ENCODE measurements at places on chromosomes 3 and 15. TPM values are rescaled to one million over a fixed set of nuclear protein-coding genes. Genes with fewer than 3 reads are reported as not detected.

DNA sequence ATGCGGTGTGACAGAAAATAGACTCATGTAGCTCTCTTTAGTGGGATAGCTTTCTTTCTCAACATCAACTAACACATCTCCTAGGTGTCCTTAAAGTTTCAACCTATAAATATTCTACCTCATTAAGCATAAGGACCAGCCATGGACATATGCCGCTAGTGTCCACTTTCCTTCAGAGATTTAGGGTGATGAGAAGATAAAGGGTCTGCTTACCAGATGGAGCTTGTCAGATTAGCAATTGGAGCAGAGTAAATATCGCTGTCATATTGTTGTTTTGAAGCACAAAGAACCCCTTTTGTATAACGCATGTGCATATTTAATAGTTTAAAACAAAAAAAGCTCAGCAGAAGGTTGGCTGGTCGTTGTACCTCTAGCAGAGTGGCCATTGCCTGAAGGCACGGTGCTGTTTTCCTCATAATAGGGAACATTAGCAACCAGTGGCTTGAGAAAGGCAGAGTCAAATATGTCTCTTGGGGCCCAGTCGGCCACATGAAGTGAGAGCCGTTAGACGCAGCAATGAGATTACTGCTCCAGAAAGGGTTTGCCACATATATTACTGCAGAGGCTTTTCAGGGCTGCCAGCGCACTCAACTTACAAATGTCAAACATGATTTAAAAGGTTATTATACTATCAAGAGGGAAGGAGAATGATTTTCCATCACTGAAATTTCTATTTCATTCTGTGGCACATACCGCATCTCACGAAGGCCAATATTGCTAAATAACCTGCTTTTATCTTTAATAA lies 264.2 kb downstream of the ROBO2 start:
- no peak for DNase-seq

GRCh38 chr3:32109256-32109655 lies 2.8 kb downstream of the GPD1L start:
- no peak for DNase-seq

DNA sequence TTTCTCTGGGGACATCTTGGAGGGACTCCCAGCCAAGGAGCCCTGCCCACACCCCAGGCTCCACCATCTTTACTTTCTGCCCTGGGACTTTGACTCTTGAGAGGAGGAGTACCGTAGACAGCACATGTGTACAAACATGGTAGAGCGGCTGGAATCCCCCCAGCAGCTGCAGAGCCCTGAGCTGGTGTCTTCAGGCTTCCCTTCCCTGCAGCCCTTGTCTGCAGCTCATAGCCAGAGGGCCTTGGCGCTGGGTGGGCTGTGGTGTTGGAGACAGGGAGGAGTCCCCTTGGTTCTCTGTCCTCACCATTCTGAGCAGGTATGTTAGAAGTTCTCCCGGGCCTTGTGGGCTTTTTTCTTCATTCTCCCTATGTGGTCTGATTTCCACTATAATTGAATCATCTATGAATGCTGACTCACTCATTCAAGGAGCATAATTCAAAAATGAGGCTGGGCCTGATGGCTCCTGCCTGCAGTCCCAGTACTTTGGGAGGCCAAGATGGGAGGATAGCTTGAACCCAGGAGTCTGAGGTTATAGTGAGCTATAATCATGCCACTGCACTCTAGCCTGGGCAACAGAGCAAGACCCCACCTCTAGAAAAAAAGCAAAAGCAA lies 97.8 kb upstream of the MEF2A start:
- no peak for DNase-seq

DNA sequence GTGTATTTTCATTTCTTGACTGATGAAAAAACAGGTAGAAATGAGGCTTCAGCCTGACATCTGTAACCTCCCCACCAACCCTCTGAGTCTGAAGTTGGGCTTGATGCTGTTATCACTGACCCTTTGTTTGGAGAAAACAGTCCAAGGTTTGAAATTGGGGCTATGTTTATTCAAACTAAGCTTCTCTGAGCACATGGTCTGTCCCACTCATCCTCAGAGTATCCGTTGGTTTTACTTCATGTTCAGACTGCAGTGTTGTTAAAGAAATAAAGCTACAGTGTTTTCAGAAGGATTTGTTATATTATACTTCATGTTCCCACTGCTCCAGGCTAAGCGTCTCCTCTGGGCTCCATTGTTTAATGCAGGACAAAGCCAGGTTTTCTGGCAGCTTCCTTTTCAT lies 6.0 kb downstream of the MAPKBP1 start:
- DNase-seq, result peak; percentile 20

- no peak for DNase-seq
Observed at GRCh38 chr3:107999215-107999775, 91.5 kb downstream of the CD47 start.

DNA sequence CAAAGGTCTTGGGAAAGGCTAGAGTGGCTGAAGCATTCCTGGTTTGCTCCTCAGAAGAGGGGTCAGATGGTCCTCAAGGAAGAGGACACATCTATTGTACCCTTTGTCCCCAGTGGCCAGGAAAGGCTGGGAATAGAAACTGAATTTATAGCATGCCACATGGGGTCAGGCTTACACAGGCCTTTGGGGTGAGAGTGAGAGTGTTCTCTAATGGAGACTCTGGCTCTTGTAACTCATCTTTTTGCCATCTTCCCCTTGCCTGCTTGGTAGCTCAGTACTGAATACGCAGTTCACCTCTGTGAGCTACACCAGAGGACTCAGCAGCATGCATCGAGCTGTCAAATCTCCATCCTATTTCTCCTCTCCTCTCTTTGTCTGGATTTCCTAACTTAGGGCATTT lies 87.5 kb downstream of the ATP2B2 start:
- DNase-seq, result no peak

DNA sequence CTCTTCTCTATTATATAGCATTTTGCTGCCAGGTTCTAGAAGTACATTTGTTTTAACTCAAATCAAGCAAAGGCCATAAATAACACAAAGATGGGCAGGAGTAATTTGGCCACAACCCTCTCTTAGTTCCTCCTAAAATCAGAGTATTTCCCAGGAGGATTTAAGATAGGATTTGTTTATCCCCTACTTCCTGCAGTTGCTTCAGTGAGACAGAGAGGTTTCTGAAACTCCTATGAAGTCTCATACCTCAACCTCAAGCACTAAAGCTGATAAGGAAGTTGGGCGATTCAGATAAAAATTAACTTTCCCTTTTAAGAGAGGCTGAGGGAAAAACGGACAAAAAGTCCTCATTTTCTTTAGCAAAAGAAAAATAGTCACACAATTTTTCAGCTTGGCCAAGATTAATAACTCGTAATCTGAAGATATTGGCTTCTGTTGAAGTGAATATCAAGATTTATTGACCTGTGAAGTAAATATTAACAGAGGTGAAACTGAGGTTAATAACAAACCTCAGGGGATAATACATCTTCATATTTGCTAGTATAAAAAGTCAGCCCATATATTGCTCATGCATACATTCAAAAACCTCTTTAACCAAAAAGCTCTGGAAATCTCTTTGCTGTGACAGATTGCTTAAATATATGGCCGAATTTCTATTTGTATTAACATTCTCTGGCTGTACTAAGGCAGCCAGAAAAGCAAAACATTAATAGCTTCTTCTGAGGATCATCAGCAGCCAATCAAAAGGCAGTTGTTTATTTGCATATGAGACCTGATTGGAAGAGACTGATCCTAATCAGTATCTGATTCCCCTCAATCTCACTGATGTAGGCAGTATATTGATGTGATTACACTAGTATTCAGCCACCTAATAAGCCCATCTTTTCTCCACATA lies 90.6 kb upstream of the GADL1 start:
- DNase-seq, result no peak

GRCh38 chr3:57756528-57757401 lies 656 bp downstream of the SLMAP start:
- no peak for DNase-seq

- DNase-seq, result no peak
Observed at GRCh38 chr3:147113293-147114044, 292.9 kb downstream of the ZIC4 start.

DNA sequence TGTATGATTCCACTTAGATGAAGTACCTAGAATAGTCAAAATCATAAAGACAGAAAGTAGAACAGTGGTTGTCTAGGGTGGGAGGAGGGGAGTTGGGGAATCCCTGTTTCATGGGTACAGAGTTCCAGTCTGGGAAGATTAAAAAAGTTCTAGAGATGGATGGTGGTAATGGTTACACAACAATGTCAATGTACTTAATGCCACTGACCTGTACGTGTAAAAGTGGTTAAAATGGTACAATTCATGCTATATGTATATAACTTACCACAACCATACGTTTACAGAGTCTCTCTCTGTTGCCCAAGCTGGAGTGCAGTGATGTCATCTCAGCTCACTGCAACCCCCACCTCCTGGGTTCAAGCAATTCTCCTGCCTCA lies 6.5 kb downstream of the SFMBT1 start:
- DNase-seq, result no peak

DNA sequence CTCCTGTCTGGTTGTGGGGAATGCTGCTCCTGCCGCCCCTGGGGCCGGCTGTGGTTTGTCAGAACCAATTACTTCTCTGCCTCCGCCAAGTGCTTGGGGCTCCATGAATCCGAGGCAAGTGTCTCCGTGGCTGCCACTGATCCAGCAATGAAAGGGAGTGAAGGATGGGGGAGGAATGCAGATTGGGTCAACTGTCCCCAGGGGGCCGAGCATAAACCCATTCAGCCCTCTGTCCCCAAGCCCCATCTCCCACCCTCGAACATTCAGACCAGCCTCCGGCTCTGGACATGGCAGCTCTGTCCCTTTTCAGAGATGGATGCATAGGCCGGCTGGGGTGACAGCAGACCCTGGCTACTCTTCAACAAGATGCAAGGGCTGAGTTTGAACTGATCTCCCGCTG lies 35.5 kb downstream of the CACNA2D2 start:
- DNase-seq, result no peak

GRCh38 chr15:29765898-29766527 lies 56.3 kb downstream of the TJP1 start:
- DNase-seq, result no peak

- no peak for DNase-seq
Observed at GRCh38 chr3:164351131-164351530, 727.2 kb downstream of the SI start.

DNA sequence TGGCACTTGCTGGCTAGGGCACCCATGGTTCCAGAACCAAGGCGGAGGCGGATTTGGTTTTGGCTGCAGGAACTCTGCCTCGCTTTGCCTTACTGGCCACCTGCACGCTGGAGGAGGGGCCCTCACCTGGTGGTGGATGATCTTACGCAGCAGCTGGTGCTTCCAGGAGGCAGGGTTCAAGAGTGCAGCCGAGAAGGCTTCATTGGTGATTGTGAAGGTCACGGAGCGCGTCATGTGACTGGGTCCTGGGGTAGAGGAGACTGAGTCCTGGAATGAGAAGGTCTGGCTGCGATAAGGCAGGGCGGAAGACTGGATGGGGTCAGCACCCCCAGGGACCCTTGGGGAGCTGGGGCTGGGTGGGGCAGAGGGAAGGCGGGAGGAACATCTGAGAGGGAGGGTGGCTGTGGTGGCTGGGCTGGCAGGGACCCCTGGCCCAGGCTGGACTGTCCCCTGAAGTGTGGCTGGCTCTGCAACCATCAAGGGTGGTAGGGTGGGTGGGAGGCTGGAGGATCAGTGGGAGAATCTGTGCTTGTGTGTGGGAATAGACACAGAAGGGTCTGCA lies 25.8 kb upstream of the GOLGA6C start:
- DNase-seq, result no peak

DNA sequence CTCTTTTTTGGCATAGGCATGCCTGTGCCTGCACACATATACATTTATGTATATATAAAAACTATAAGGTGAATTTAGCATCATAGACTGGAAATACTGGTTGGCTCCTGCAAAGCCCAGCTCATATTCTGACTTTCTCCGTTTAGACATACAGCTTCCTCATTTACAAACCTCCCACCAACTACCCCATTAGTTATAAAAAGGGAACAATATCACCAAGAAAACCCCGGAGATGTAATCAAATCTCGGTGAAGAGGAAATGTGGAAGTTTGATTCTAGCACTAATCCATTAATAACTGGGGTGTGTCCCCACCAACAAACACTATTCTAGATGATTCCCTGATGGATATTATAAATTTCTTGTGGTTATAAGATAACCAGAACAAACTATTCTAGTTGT lies 517.7 kb upstream of the TBL1XR1 start:
- no peak for DNase-seq

- no peak for DNase-seq
Observed at GRCh38 chr3:179336345-179336929, 11.1 kb upstream of the MFN1 start.

C3orf49 gene
- total RNA-seq, result not detected

GOLGA8Q gene
- 0.13 TPM for total RNA-seq

ZNF197 gene
- total RNA-seq, result 5.4 TPM

ULK3 gene
- 15.9 TPM for total RNA-seq

CADM2 gene
- total RNA-seq, result not detected

AGTR1 gene
- not detected for total RNA-seq

PIF1 gene
- total RNA-seq, result 9.0 TPM

PDE8A gene
- total RNA-seq, result 50.2 TPM

RTP2 gene
- total RNA-seq, result not detected

Data from dermis microvascular lymphatic vessel endothelial cell (primary cell).